ENCODE measurements at places on chromosomes 3 and 15.

GRCh38 chr3:43691120-43691995, 620 bp downstream of the ABHD5 start:
- peak; percentile 50 for DNase-seq
- H3K4me1 ChIP-seq: peaks cover 34% of the 10 kb centered on the region
- H3K36me3 ChIP-seq: peaks cover 7% of the 10 kb centered on the region
- peak overlapping the region; percentile 82 for H3K4me3 ChIP-seq

- no peak overlapping the region for H3K27ac ChIP-seq
- H3K27me3 ChIP-seq: no peaks in the 10 kb centered on the region
- no peaks in the 10 kb centered on the region for H3K4me1 ChIP-seq
- H3K36me3 ChIP-seq: no peaks in the 10 kb centered on the region
- DNase-seq: no peak
These were observed 2.0 kb downstream of the ISLR start for GRCh38 chr15:74175271-74176191.

DNA sequence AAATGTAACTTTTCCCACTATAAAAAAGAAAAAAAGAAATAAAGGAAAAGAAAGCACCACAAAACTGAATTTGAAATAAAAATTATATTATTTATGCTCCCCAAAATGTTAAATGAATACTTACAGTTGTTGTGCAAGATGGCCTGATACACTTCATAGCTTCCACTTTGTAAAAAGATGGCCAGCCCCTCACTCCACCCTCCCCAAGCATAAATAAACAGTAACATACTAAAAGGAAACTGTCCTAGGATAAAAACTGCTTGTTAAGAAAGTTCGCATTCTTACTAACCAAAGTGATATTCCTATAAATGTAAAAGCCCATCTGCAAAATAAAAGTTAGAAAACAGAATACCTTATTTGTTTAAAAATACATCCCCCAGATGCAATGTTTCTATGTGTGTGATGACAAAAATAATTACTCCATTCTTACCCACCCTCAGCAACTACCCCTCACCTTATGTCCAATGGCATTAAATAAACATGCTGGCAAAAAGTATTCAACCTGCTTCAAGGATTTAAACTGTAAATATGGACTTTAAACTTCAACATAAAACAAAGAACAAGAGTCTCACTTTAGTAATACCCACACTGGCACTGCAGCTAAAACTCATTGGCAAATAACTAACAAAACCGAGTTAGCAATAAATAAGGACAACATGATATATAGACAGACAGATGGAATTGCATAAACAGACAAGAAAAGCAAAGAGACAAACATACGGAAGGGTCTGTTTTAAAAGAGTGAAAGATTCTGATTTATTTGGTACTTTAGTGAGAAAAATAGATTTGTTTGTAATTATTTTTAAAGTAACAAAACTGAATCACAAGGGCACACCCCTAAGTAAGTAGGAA, 47.7 kb downstream of the ZBTB20 start:
- no peaks in the 10 kb centered on the region for H3K27me3 ChIP-seq
- peak overlapping the region; percentile 84 for H3K27ac ChIP-seq
- peak overlapping the region; percentile 84 for H3K4me3 ChIP-seq

- H3K4me1 ChIP-seq: peaks cover 15% of the 10 kb centered on the region
- no peak overlapping the region for H3K27ac ChIP-seq
- peaks cover 10% of the 10 kb centered on the region for H3K27me3 ChIP-seq
- no peaks in the 10 kb centered on the region for H3K36me3 ChIP-seq
- H3K4me3 ChIP-seq: peak overlapping the region; percentile 64
- peak; percentile 76 for DNase-seq
These were observed 2.1 kb upstream of the CCDC80 start for GRCh38 chr3:112642912-112643506.

GRCh38 chr3:49609815-49610214, 55.5 kb downstream of the BSN start:
- H3K4me1 ChIP-seq: no peaks in the 10 kb centered on the region
- H3K27ac ChIP-seq: no peak overlapping the region
- no peaks in the 10 kb centered on the region for H3K27me3 ChIP-seq
- no peak for DNase-seq
- H3K4me3 ChIP-seq: no peak overlapping the region

- peaks cover 16% of the 10 kb centered on the region for H3K27me3 ChIP-seq
- H3K4me1 ChIP-seq: no peaks in the 10 kb centered on the region
- no peak overlapping the region for H3K27ac ChIP-seq
- H3K4me3 ChIP-seq: no peak overlapping the region
- no peaks in the 10 kb centered on the region for H3K36me3 ChIP-seq
These were observed 81.5 kb upstream of the FAM3D start for GRCh38 chr3:58748024-58748423.

DNA sequence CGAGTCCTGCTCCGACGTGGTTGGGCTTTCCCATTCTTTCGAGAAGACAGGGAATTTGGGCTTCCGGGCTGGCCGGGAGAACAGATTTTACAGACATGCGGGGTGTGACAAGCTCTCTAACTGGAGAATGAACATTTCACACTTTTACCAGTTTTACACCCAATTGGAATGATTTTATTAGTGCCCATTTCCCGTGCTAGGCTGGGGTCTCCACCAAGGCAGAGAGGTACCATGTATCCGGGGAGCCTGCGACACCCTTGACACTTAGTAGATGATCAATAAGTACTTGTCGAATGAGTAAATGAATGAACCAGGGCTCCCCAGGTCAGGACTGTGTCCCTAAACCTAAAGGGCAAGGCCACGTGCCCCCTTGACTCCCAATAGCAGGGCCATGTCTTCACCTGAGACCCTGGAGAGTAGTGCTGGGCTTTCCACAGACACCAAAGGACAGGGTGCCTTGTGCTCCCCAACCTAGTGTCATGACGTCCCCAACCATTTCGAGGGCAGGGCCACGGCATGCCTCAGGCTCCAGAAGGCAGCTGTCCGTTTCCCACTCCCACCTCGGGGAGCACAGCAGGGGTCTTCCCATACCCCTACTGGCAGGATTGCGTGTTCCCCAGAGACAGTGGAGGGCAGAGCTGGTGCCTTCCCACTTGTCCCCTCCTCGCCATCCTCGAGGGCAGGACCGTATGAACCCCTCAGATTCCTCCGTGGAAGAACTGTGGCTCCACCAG, 679 bp upstream of the MYD88 start:
- H3K4me3 ChIP-seq: peak overlapping the region; percentile 88
- peaks cover 32% of the 10 kb centered on the region for H3K36me3 ChIP-seq
- H3K4me1 ChIP-seq: peaks cover 60% of the 10 kb centered on the region

- H3K36me3 ChIP-seq: peaks cover 13% of the 10 kb centered on the region
- peak within 1 kb of the TSS; percentile 94 for H3K27ac ChIP-seq
- peaks cover 45% of the 10 kb centered on the region for H3K4me1 ChIP-seq
These were observed at the start of gene IVD for GRCh38 chr15:40405501-40406381. IVD (plus strand) TSS chr15:40405795; CDS start chr15:40405828, 33 bp downstream.

- no peak for DNase-seq
- H3K27ac ChIP-seq: peak overlapping the region; percentile 78
- peak overlapping the region; percentile 93 for H3K4me3 ChIP-seq
- H3K36me3 ChIP-seq: peaks cover 3% of the 10 kb centered on the region
- H3K27me3 ChIP-seq: no peaks in the 10 kb centered on the region
These were observed 613 bp downstream of the SEC13 start for GRCh38 chr3:10320320-10320677.

GRCh38 chr3:154496978-154497377, 67.0 kb upstream of the GPR149 start:
- no peak overlapping the region for H3K27ac ChIP-seq
- no peaks in the 10 kb centered on the region for H3K27me3 ChIP-seq

DNA sequence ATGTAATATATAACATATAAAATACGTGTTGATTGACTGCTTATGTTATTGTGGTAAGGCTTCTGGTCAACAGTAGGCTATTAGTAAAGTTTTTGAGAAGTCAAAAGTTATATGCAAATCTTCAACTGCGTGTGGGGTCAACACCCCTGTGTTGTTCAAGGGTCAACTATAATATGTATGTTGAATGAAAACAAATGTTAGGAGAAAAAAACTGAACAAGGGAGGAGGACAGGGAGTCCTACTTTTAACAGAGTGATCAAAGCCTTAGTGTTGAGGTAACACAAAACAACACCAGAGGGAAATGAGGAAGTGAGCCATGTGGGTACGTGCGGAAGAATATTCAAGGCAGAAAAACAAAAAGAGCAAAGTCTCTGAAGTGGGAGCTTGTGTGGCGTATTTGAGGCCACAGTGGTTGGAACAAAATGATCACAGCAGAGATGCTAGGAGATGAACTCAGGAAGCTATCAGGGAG, 62.5 kb downstream of the SFMBT1 start:
- peak overlapping the region; percentile 68 for H3K4me3 ChIP-seq
- peak; percentile 77 for DNase-seq
- H3K27ac ChIP-seq: peak overlapping the region; percentile 95
- peaks cover 44% of the 10 kb centered on the region for H3K4me1 ChIP-seq
